ENCODE measurements at places on chromosomes 7 and 10.

DNA sequence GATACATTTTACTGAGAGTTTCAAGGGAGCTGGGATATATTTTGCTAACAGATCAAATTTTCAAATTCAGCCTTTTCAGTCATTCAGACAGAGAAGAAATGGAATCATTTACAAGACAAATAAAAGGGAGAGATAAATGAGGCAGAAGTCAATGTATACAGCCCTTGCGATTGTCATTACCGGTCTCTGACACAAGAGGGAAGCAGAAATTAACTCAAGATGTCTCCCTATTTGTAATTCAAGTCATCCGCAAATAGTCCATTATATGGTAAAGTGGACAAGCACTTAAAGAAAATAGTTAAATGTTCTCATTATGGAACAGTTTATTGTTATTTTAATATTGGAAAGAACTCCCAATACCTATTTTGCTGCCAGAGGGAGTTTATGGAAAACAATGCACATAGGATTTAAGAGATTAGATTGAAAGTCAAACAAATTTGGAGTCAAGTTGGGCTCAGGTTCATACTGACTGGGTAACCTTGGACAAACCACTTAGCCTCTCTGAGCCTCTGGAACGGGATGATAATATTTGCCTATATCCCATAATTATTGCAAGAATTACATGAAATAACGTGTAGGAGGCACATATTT is 89.3 kb upstream of the PRKCQ start:
- DNase-seq, result no peak

DNA sequence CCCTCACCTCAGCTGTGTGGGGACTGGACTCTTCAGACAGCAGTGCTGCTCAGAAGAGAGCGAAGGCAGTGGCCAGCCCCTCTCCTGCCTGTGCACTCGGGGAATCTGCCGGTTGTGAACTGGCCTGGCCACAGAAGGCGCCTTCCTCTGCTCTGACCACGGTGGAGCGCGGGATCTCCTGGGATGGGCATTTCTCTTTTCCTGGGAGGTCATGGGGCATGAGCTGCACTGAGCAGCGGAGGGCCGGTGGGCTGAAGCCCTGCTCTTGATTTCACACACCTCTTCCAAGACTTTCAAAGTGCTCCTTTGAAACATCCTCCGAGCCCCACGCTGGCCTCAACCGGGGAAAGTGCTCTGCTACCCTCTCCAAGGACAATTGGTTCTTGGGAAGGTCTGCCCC is 125.6 kb upstream of the FAM20C start:
- no peak for DNase-seq

DNA sequence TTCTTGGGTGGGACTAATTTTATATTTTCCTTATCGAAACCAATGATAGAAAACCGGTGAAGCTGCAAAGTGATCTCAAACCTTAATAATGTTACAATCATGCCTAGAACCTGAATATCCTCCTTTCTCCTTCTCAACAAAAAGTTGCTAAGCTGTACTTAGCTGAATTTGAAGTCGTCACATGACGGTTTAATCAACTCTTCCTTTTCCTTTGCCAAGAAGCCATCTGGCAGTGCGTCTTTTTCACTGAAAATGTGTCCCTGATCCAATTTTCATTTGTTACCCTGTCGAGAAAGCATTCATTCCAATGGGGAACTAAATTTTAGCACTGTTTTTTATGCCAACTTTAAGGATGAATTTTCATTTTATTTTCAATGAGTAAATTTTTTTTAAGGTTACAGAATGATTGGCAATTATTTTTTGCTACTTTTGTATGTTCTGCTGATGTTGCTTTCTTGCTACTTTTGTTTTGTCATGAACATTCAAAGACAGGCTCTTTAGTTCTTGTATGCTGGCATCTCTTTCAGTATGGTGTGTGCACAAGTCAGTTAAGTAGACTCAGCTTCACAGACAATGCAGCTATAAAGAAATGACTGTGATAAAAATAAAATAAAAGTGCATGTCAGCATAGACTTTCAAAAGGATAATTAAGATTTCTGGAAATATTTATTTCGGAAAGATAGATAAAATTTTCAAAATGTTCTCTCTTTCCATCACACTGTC is 980.0 kb downstream of the DNAJB9 start:
- no peak for DNase-seq

- DNase-seq, result no peak
Observed at GRCh38 chr10:120980279-120981255, 129.4 kb downstream of the WDR11 start.

DNA sequence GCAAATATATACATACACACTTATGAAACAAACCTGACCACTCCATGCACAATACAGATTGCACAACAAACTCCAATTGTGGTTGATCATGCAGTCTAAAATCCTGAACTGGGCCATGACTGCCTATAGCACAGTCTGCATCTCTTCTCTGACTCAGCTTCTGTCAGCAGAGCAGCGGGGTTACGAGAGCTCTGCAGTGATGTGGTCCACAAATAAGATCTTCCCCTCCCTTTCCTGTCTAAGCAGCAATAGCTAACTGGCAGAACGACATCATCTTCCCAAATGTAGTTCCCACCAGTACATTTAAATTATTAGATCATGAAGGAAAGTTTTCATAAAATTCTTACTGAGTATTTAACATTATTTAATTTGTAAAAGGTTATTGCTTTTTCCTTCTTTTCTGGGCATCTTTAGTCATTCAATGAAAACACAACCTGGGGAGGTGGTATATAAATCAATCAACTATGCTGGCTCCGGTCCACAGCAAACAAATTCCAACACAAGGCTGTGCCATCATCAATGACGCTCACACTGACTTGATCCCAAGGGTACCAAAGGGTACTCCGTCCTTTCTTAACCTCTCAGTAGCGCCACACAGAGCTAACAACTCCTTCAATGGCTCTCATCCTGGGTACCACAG is 17.1 kb downstream of the ARHGAP21 start:
- peak; percentile 40 for DNase-seq

DNA sequence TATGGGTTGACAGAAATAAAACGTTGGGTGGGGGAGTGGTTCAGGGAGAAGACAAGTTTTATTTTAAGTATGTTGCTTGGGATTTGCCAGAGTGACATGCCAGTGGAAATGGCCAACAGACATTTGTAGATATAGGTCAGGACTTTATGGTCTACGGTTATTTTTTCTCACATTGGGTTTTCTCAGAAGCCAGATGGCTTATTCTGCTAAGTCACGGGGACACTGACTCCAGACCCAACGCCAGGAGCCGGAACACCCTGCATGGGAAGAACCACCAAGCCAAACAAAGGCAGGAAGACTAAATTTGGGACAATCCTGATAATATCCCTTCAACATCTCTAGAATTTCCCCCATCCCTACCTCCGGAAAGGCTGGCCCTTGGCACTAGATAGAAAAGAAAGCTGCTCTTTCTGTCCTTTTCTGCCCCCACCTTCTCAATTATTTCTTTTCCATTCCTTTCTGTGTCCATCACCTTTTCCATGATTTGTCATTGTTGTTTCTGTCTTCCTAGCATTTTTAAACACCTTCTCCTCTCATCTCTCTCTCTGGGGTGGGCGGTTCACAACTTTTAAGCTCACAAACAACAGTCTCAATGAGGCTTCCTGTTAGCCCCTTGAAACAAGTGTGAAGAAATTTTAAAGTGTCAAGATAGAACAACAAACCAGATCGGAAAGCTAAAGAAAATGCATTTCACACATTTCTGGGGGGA is 44.7 kb downstream of the TBXAS1 start:
- DNase-seq, result no peak

DNA sequence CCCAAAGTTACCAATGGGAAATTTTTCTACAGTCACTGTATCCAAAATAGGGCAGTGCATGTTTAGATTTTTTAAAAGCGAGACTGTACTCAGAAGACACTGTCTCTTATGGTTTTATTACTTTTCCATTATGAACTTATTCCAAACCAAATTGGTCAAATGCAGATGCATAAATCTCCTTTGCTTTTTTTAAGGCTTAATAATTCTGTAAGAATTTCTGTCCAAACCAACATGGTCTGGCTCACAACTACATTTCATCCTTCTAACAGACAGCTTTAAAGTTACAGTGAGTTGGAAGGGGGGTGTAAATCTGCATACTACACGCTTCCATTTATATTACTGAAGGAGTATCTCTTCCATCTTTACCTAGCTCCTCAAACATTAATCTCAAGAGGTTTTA is 199.2 kb downstream of the SLC25A13 start:
- no peak for DNase-seq

- no peak for DNase-seq
Observed at GRCh38 chr7:47285860-47286491, 295.9 kb downstream of the TNS3 start.

GRCh38 chr10:114990991-114991390 is 53.0 kb downstream of the TRUB1 start:
- DNase-seq, result no peak

GRCh38 chr10:74418285-74418872 is 267.4 kb downstream of the ADK start:
- no peak for DNase-seq

- DNase-seq, result no peak
Observed at GRCh38 chr7:27165996-27166530, 726 bp upstream of the HOXA9 start.

- DNase-seq, result no peak
Observed at GRCh38 chr10:79941585-79942210, 7.2 kb downstream of the SFTPD start.

GRCh38 chr10:60338786-60339185 is 50.9 kb downstream of the ANK3 start:
- no peak for DNase-seq
